ENCODE measurements at places on chromosomes 3 and 15.

DNA sequence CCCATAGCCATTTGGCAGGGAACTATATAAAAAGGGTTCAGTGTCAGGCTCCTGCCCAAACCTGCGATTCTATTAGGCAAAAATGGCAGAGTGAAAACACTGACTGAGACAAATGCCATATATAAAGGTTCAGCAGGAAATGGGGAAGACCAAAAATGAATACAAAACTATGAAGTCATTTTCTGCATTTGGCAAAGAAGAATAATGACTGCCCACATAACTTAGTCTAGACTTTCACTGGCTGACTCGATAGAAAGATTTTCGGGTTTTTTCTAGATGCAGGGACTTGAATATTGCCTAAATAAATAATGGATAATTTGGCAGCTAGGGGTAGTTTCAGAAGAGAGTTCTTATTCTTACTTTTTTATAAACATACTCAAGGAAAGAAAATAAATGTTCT lies 178.0 kb downstream of the TPRG1 start:
- DNase-seq = no peak

DNA sequence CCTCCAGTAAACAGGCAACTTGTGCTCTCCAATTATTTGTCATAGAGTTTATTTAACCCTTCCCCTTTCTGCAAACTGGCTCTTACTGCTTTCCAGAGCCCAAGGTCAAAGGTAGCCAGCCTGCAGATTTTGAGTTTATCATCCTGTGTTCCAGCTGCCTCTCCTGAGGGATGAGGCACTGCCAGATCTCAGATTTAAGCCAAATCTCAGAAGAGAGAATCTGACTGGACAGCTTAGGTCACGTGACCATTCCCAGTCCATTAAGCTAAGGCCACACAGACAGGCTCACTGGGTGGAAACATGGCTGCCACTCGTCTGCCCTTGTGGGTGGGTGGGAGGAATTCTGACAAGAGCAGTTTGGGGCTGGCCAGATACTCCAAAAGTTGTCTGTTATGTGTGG lies 8.6 kb upstream of the SIAH2 start:
- DNase-seq = no peak

DNA sequence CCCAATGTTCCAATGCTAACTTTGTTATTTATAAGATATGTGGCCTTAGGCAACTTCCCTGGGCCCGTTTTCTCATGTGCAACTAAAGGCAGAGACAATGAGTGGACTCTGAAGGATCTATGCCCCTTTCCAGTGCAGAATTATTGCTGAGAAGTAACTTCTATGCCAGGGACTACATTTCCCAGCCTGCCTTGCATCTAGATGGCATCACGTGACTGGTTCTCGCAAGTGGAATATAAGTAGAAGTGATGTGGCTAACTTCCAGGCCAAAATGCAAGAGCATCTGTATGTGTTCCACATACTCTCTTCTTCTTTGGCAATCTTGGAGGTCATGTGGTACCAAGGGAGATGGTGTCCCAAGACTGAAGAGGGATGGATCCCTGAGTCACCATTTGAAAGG lies 674.4 kb downstream of the NTRK3 start:
- no peak for DNase-seq

GRCh38 chr3:50238549-50239026 lies 2.6 kb downstream of the GNAI2 start:
- no peak for DNase-seq

DNA sequence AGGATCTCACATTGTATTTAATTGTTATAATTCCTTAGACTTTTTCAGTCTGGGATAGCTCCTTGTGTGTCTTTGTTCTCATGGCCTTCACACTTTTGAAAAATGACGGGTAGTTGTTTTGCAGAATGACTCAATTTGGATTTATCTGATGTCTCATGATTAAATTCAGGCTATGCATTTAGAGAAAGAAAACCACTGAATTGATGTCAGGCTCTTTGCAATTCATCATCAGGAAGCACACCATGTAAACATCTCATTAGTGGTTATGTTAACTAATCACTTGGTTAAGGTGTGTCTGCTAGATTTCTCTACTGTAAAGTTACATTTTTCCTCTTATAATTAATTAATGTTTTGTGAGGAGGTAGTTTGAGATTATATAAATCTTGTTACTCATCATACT lies 8.0 kb upstream of the SLC22A13 start:
- DNase-seq = no peak

GRCh38 chr15:69253156-69253555 lies 45.6 kb upstream of the PAQR5 start:
- no peak for DNase-seq

- DNase-seq = no peak
Measured at GRCh38 chr15:98402486-98402885, 245.9 kb upstream of the IGF1R start.

DNA sequence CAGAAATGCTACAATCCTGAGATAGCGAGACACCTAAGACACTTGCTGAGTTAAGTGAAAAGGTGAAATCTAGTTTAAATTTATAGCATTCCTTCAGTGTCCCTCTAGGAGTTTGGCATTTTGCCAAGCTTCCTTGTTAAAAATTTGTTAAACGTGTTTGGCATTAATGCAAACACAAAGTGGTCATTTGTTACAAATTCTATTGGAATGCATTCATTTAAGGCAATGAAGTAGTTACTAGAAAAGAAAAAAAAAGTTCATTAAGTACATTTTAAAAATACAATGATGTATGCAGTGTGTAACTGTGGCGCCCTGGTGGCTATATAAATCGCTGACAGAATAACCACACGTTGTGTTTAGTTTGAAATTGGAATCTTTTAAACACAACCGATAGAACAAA lies 31.3 kb upstream of the WNT5A start:
- DNase-seq = no peak

GRCh38 chr15:70324001-70324974 lies 226.6 kb upstream of the TLE3 start:
- DNase-seq = no peak

DNA sequence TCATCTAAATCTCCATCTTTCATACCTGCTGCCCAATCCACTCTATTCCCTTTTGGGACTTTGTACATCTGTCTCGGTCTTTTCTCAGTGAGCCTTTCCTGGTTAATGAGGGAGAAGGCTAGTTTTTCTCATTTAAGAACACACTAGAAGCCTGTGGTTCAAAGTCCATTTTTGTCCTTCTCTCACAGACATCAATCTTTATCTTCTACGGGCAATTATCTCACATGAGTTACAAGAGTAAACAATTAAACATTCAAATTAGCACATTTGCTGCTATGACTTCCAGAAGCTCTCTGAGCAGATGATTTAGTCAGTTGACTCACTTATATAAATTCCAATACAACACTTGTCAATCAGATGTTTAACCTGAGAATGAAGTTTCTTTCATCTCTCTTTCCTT lies 49.3 kb upstream of the KBTBD8 start:
- DNase-seq = no peak

DNA sequence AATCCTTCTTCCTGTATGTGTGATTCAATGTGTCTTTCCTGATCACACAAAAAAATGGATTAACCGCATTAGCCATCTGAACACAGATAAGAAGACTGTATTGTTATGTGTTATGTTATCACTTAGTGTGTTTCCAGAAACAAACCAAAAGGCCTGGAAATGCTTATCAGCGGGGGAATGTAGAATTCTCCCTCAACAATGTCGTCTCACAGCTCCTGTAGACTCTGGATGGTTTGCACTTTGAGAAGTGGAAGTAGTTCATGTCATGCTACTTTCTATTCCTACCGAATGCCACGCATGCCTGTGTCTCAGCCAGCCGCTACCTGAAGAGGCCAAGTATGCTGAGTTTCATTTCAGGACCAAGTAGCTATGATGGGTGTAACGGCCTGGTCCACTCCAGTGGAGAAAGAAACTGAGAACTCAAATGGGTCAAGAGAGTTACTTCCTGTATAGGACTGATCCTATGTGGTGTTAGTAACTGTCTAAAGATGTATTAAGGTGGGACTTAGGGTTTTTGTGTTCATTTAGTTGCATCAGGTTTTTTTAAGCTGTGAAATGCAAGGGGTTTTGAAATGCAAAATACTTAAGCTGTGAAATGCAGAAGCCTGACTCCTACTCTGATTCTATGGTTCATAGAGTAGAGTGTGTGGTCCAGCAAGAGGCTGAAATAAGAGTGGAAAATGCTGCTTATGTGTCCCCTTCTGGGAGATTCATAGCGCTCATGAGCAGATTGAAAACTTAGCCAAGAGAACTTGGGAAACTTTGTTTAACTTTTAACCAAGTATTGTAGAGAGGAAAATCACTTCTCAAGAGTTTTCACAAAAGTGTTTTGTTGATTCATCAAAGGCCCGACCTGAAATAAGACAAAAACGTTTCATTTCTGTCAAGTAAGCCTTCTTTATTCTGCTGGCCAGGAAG lies 118.5 kb upstream of the LMOD3 start:
- DNase-seq = no peak

DNA sequence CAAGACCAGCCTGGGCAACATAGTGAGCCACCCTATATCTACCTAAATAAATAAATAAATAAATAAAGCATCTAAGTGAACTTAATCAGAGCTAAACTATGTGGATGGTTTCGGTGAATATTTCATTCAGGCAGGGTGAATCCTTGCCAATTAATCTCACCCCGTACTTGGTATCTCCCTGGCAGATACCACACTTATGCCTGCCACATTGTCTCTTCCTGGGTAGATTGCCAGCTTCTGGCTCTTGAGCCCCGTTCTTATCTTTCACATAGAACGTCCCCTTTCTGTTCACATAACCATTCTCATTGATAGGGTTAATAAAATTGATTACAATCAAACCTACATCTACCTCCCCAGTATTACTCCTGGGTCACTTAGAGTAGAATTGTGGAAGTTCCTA lies 7.0 kb downstream of the SNAP23 start:
- no peak for DNase-seq

- DNase-seq = no peak
Measured at GRCh38 chr15:81443040-81443820, 69.2 kb upstream of the TMC3 start.

DNA sequence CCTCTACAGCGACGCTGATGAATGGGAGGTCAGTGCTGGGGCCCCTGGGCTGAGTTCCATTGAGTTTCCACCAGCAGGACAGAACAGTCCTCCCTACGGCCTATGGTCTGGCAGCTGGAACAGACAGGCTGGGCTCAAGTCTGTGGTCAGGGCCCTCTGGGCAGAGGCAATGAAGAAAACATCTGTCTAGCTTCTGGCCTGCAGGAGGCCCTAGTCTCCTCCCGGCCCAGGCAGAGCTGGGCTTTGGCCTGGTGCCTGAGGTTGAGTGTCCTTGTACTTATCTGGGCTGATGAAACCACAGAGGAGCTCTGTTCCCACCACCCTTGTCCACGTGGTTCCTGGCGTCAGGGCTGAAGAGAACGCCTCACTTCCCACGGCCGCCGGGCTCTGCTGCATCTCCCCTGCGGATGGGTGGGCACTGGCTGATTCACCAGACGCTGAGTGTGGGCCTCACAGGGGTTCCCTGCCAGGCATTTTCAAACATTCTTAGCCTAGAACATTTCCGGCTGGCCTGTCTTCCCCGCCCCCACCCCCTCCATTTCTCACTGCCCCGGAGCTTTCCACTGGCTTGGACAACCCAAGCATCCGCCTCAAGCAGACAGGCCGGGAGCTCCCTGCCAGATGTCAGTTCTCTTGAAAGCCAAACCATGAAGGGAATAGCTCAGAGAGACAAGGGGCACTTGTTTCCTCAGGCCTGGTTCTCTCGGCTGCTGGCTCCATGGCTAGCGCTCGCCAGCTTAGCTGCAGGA lies 20.3 kb downstream of the PPCDC start:
- DNase-seq = no peak

GRCh38 chr3:14340960-14341708 lies 61.3 kb upstream of the SLC6A6 start:
- DNase-seq = no peak

DNA sequence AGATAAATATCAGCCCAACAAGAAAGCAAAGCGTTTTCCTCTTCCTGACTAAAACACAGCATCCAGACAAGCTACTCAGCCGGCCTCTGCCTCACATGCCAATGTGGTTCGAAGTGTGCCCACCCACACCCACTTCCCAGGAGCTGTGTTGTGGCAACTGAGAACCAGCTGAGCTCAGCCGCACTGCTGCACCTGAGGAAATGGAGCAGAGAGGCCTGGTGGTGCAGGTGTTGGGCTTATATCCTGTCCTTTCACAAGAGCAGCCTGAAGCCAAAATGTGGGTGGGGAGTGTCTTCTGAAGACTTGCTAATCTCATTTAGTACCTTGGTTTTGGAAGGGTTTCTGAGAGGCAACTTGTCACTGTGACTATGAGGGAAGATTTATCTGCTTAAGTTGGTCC lies 23.0 kb upstream of the RETNLB start:
- peak; percentile 73 for DNase-seq

- DNase-seq = no peak
Measured at GRCh38 chr3:185042312-185043050, 110.4 kb downstream of the C3orf70 start.

DNA sequence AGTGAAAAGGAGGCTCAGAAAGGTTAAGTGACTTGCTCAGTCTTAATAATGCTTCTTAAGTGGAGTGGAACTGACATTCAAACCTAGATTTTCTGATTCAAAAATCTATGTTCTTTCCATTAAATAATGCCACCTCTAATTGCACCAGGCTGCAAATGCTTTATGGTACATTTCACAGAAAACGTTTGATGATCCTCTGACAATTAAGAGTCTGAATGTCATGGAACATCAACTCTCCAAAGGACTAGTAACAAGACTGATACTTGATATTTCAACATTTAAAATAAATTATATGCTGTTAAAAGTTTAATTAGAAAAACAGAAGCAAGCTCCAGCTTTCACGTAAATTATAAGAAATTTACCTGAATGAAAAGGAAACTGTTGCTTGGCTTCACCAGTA lies 151.5 kb downstream of the TBL1XR1 start:
- no peak for DNase-seq

DNA sequence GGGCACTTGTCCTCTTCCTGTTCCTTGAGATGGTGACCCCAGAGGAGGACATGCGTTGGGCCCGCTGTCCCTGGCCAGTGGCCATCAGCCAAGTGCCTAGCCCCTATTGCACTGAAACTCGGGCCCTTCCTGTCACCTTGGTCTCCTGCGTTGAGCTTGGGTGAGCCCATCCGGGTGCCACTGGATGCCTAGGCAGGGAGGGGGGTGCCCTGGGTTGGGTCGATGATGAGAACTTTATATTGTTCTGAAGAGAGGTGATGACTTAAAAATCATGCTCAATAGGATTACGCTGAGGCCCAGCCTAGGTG lies 221.8 kb downstream of the SNRPN start:
- DNase-seq = no peak

DNA sequence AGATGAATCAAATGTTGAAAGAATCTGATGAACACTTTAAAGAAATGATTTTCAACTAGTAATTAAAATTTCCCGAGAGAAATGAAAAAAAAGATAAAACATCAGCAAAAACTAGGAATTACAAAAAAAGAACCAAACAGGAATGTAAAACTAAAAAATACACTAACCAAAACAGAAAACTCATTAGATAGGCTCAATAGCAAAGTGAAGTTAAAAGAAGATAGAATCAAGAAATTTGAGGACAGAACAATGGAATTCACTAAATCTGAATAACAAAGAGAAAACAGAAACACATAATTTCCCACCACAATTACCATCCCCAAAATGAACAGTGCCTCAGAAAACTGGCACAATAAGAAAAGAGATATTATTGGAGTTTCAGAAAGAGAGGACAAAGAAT lies 290.1 kb upstream of the CNTN4 start:
- DNase-seq = no peak

GRCh38 chr3:53303957-53304356 lies 43.4 kb downstream of the DCP1A start:
- no peak for DNase-seq

- no peak for DNase-seq
Measured at GRCh38 chr3:49460188-49460890, 9.7 kb upstream of the DAG1 start.

GRCh38 chr3:50637011-50637410 lies 20.1 kb downstream of the MAPKAPK3 start:
- DNase-seq = no peak

All from activated CD4-positive, alpha-beta T cell treated with anti-CD3 and anti-CD28 coated beads, Interleukin-2, amount 10 ng/mL, durations not matched to agents 24 days and 14 days (primary cell).